SK-N-MC (cell line): ENCODE measurements at places on chromosomes 11 and 22.

GRCh38 chr11:35214226-35214770 lies 75.3 kb downstream of the CD44 start:
- DNase-seq, result no peak

GRCh38 chr22:46537225-46537945 lies at the start of gene CELSR1:
Gene CELSR1, minus strand, starts transcription at chr22:46537620. Its CDS starts 450 bp downstream, at chr22:46537170.
- no peak for DNase-seq

- no peak for DNase-seq
Observed at GRCh38 chr11:95093548-95093947, 3.9 kb downstream of the ENDOD1 start.

- no peak for DNase-seq
Observed at GRCh38 chr22:46652847-46653331, 32.7 kb downstream of the GRAMD4 start.

DNA sequence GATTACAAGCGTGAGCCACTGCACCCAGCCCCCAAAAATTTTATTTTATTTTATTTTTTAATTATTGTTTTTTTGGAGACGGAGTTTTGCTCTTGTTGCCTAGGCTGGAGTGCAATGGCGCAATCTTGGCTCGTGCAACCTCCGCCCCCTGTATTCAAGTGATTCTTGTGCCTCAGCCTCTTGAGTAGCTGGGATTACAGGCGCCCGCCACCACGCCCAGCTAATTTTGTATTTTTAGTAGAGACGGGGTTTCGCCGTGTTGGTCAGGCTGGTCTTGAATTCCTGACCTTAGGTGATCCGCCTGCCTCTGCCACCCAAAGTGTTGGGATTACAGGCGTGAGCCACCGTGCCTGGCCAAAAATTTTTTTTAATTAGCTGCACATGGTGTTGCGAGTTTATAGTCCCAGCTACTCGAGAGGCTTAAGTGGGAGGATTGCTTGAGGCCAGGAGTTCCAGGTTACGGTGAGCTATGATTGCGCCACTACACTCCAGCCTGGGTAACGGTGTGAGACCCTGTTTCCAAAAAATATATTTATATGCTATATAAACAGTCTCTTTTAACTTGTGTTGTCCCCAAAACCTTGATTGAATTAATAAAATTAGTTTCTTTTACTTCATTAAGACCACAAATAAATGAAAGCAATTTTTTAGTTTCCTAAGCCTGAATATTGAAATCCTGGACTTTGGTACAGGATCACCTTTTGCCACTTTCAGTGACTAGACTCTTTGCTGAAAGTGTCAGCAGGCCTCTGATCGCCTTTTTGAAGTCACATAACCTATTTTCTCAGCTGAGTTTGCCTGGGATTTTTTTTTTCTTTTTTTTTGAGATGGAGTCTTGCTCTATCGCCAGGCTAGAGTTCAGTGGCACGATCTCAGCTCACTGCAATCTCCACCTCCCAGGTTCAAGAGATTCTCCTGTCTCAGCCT lies 16.2 kb downstream of the ATG13 start:
- no peak for DNase-seq

- DNase-seq, result no peak
Observed at GRCh38 chr11:65821107-65821506, 12.7 kb upstream of the SNX32 start.

DNA sequence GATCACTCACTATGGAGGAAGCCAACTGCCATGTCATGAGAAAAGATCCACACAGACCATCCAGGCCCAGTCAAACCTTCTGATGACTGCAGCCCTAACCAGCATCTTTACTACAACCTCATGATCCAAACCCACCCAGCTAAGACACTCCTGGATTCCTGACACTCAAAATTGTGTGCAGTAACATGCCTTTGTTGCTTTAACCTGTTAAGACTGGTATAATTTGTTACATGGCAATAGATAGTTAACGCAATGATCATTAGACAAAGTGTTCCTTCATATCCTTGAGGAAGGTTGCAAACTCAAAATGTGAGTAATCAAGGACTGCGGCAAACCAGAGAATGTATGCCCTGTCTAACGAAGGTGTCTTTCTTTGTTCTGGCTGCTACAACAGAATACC lies 47.1 kb upstream of the CSNK2A3 start:
- DNase-seq, result no peak

- DNase-seq, result no peak
Observed at GRCh38 chr11:62012451-62012831, 45.0 kb upstream of the FTH1 start.

GRCh38 chr11:33292311-33292710 lies 35.1 kb downstream of the HIPK3 start:
- DNase-seq, result no peak

- no peak for DNase-seq
Observed at GRCh38 chr11:20021212-20021611, 139.1 kb downstream of the DBX1 start.

DNA sequence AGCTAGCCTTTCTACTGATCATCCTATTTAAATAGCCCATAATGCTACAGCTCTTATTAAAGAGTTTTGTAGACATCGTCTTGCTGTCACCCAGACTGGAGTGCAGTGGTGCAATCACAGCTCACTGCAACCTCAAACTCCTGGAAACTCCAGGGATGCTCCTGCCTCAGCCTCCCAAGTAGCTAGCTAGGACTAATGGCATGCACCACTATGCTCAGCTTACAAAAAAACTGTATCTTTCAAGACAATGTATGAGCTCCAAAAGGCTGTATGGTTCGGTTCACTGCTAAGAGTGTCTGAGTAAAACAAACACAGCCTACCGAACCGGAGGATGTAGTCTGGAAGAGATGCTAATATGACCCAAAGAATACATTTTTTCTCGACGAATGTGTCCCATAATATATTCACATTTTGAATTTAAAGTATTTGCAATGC lies 2.6 kb downstream of the TAF1D start:
- no peak for DNase-seq

- no peak for DNase-seq
Observed at GRCh38 chr22:33555814-33556522, 364.3 kb downstream of the LARGE1 start.

GRCh38 chr11:112518371-112518770 lies 257.7 kb upstream of the PLET1 start:
- no peak for DNase-seq

DNA sequence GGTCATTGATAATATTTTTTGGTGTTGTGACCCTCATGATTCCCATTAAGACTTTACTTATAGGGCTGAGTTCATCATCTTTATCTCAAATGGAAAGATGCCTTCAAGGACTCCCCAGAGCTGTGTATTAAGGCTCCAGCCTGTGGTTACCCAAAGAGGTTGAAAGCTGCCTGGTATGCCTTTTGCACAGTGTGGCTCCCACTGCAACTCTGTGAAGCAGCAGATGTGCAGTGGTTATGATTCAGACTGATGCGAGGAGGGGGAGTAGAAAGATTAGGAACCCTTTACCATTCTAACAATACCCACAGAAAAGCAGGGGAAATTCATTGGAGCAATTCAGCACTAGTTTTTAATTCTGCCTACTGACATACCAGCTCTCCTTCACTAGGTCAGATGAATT lies 560.0 kb downstream of the INSC start:
- no peak for DNase-seq

GRCh38 chr11:80843266-80843974 lies 1402.6 kb upstream of the TENM4 start:
- DNase-seq, result no peak

DNA sequence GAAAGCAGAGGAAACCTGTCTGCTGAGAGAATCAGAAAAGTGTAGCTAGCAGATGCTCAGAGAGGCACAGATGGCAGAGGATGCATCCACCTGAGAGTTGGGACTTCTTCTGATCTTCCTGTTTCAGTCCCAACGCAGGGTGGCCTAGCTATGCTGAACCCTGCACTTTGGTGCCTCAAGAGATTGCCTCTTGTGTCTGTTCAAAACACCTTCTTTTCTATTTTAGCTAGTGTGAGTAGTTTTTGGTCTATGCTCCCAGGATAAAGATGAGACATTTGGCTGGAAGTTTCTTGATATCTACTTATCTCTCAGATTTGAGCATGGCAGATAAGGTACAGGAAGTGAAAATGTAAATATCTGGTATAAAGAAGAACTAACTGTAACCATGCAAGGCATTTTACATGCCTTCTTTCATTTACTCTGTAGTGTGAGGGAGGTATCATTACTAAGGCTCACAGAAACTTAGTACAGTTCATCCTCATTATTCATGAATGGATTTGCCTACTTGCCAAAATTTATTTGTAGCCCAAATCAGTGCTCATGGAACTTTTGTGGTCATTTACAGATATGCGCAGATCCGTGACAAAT lies 47.0 kb upstream of the PSMA1 start:
- no peak for DNase-seq

GRCh38 chr11:8096575-8096974 lies 15.6 kb downstream of the TUB start:
- DNase-seq, result no peak

GRCh38 chr22:46964773-46965550 lies 202.5 kb downstream of the TBC1D22A start:
- DNase-seq, result no peak

DNA sequence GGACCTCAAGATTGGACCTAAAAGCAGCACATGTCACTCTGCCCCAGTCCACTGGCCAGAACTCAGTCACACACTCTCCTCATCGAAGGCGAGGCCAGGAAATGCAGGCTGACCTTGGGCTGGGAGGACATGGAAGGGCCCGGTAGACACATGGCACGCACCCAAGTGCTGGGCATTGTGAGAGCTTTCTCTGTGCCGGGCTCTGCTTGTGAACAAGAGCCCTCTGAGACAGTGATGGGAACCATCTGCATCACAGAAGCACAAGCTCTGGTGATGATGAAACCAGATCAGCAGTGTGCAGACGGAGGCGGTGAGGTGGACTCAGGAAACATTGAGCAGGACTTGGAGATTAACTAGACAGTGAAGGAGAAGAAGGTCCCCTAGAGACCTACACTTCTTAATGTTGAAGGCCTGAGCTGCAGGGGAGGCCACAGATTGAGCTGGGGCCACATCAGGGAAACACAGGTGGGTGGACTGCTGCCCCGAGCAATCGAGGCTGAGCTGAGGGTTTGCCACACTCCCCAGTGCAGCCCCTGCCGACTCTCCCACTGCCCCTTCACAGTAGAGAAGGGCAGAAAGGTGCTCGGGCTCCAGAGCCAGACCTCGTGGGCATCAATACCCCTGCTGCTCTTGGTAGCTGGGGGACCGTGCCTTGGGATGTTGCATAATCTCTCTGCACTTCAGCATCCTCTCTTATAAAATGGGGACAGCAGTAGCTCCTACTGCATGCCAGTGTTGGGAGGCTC lies 1460.5 kb downstream of the TBC1D22A start:
- DNase-seq, result no peak

DNA sequence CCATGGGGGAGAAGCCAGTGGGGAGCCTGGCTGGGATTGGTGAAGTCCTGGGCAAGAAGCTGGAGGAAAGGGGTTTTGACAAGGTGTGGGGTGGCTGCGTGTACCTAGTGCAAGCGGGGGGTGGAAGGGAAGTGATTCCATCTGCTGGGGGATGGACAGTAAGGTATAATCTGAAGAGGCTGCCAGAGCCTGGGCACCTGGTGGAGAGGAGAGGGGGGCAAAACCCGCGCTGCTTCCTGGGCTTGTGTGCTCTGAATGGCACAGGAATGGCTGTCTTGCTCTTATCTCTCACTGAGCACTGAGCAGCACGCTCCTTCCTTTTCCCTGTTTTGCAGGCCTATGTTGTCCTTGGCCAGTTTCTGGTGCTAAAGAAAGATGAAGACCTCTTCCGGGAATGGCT lies 988 bp downstream of the BANF1 start:
- DNase-seq, result no peak

DNA sequence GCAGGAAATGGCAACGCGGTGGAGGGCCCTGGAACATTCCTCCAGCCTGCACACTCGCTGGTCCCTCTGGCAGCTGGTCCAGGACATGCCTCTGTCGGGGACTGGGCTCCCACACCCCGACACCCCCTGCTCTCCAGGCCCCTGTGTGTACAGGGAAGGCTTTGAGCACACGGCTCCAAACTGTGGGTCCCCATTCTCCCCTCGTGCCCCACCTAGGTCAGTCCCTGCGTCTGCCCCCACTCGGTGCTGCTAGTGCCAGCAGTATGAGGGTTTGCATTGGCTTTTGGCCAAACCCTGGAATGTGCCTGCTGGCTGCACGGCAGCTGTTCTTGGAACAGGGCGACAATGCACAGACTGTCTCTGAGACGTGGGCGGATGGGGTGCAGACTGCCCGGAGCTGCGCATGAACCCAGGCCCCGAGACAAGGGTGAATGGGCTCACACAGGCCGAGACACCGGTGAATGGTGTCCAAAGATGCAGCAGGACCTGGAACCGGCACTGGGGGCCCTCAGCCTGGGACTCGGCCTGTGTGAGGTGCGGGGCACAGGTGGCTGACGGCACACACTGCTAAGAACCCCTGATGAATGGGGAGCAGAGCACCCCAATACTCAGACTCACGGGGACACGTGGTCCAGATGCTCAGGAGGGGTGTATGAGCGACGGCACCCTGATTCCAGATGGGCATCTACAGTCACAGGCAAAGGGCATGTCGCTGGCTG lies 7.5 kb upstream of the SYT8 start:
- peak; percentile 8 for DNase-seq

- DNase-seq, result no peak
Observed at GRCh38 chr22:32810555-32811133, 9.1 kb downstream of the TIMP3 start.

GRCh38 chr22:38774496-38775166 lies 18.8 kb upstream of the SUN2 start:
- DNase-seq, result no peak

DNA sequence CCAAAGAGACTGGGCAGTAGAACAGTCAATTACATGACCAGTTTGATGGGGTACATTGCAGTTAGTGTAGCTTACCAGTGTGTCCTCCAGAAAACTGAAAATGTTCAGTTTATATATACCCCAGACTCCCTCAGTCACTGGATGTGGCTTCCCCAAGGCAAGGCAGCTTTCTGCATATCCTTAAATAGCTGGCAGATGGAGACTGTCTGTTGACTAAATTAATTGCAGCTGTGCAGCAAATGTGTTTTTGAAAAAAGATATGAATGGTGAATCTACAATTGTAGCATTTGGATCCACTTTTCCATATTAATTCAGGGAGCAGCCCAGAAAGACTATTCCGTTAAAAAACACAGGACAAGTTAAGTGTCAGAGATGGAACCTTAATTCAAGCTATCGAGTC lies 565.1 kb upstream of the CCDC179 start:
- DNase-seq, result no peak

GRCh38 chr11:102771351-102771750 lies 9.1 kb downstream of the MMP10 start:
- no peak for DNase-seq

GRCh38 chr11:88202498-88202897 lies 27.3 kb upstream of the RAB38 start:
- DNase-seq, result no peak
